ENCODE measurements at places on chromosomes 6 and 20. TPM values are rescaled to one million over a fixed set of nuclear protein-coding genes. Genes with fewer than 3 reads are reported as not detected.

- DNase-seq = no peak
Observed at GRCh38 chr6:83436674-83437073, 5.8 kb upstream of the ME1 start.

DNA sequence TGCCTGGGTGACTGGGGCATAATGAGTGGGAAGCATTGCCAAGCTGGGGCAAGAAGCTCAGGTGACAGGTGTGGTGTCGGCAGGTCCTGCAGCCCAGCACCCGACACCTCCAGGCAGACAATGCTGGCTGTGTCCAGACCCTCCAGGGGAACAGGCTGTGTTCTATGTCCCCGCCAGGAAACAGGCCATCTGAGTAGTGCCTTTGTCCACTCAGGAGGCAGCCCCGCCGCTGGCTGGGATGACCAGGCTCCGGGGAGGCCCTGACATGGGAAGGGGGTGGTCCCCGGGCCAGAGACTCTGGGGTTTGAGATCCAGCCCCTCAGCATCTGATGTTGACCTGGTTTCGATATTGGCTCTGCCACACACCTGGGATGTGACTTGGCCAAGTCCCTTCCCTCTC lies 28.4 kb downstream of the SNPH start:
- no peak for DNase-seq

DNA sequence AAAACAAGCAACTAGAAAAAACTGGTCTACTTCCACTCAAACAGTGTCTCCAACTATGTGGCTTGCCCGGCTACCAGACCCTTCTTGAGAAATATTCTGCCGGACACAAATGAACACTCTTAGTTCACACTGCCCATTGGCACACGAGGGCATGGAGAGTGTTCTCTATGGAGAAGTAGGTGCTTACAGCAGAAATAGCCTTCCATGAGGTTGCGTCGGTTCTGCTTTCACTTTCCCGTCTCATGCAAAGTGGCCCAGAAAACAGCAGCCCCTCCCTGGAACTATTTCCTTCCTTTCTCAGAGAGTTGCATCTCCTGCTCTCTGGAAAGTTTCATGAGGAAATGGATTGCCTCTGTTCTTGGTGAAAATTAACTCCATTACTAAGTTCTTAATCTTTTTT lies 9.5 kb upstream of the HLA-DOA start:
- peak; percentile 54 for DNase-seq

DNA sequence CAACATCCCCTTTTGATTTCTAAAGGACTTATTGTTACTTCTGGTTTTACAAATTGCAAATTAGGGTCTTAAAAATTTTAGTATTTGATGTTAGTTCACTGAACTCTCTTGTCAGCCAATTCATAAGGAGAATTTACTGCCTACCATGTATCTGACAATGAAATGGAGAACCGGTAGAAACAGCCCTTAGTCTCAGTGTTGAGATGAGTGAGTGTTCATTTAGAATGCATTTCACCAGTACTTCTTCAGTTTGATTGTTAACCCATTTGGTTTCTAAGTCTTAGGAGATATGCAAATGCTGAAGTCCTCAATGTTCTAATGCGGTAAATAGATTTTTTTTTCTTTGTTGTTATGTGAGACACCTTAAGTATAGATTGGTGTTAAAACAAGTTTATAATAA lies 616.3 kb upstream of the FLRT3 start:
- DNase-seq = no peak

Gene LY6G6C
- 0.51 TPM for total RNA-seq

All from LHCN-M2 (cell line).